ENCODE measurements at places on chromosomes 12 and 14.

DNA sequence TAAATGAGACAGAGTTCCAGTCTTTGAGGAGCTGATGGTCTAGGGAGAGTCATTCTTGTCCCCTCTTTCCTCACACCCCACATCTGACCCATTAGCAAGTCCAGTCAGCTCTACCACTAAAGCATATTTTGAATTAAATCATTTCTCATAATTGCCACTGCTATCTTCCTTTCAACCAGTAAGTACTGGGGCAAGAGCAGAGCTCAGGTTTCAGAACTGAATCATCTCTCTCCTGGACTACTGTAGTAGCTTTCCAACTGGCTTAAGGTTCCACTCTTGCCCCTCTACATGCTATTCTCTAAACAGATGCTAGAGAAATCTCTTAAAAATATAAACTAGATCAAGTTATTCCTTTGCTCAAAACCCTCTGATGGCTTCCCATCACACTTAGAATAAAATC, 218.3 kb downstream of the TTC6 start:
- no peak for DNase-seq

GRCh38 chr14:94117856-94118255, 7.3 kb downstream of the IFI27 start:
- no peak for DNase-seq

DNA sequence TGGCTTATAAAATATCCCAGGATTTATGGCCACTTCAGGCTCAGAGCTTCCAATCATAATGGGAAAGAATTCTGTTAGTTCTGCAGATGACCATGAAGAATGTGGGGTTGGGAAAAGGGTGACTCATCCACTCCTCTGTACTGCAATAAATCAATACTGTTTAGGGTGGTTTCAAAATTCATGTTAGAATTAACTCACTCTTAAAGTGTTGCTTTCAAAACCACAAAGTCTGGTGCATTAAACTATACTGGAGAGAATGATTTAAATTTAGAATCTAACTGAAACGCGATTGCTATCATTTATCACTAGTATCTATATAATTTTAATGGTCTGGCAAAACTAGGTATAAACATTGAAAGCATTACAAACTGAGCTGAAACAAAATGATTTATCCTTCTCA, 798 bp downstream of the CCDC198 start:
- DNase-seq: no peak

DNA sequence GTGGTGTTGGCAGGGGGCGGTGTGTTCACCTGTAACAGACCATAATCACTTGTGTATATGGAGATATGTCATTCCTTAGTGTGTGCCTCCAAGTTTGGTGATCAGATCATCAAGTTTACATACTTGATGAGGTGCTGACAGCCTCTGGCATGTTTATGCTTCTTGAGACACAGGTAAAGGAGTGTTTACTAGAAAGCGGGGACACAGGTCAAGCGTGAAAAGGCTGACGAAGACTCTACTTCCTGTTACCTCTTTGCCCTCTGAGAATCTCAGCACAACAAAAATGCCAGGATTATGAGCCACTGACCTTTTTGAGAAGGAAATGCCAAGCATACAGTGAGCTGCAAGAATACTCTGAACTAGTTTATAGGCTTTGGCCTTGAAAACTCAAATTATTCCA, 29.6 kb downstream of the PRDM4 start:
- DNase-seq: no peak

DNA sequence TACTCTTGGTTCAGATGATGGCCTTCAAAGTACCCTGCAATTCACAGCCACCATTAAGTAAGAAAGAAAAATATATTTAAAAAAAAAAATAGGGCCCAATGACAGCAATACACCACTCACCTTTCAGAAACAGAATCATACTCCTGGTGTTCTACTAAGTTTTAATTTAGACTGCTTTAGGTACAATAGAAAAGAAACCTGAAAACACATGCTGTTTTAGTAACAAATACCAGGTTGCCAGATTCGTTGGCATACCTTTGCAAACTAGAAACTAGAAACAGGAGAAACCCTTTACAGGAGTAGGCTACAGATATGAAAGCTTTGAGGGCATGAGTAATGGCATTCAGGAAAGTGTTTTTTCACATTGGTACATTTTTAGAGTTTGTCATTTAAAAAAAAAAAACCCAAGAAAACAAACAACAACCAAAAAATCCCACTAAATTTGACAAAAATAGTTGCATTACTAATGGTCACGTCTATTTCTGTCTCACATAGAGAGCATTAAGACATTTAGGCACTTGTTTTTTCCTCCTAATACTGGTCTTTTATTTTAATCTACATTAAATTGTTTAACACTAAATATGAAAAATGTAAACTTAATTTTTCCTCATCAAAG, 4.0 kb downstream of the SIX1 start:
- DNase-seq: no peak

DNA sequence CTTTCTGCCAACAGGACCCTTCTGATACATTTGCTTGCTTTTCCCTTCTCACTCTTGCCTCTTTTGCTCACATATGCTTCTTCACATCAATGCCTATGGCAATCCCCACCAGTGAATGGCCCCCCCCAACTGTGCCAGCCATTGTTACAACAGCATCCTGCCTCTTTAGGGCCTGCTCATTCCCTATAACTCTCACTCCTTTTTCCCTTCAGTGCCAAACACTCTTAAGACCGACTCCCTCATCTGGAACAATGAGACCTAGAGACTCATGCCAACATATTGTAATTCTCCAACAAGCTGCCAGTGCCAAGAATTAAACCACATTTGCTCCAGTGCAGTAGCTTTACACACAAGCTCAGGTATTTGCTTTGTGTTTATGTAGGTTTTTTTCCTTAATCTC, 189.0 kb downstream of the SOX5 start:
- DNase-seq: peak; percentile 52

- DNase-seq: no peak
Observed at GRCh38 chr12:5073853-5074252, 30.2 kb downstream of the KCNA5 start.
